NCI-H2171 (cell line): ENCODE measurements at places on chromosomes 7 and 10.

GRCh38 chr7:30091491-30091912, 43.3 kb upstream of the MTURN start:
- no peak for DNase-seq

GRCh38 chr7:156175003-156175402, 362.7 kb upstream of the SHH start:
- DNase-seq = no peak

DNA sequence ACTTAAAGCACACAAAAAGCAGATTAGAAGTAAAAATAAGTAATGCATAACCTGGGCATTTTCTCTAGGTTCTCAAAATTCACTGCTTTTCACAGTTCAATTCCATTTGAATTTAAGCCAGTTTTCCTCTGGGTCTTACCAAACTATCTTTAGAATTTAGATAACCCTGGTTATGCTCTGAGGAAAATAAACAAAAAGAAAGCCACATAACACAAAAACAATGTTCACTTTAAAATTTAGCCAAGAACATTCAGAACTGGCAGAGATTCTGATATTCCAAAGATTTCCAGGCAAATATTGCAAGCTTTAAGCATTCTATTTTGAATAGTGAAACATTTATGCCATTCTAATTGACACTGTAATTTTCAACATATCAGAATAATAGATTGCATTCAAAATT, 50.7 kb upstream of the PRKG1 start:
- DNase-seq = no peak

GRCh38 chr7:100372256-100372655, 1.0 kb upstream of the PILRA start:
- no peak for DNase-seq

DNA sequence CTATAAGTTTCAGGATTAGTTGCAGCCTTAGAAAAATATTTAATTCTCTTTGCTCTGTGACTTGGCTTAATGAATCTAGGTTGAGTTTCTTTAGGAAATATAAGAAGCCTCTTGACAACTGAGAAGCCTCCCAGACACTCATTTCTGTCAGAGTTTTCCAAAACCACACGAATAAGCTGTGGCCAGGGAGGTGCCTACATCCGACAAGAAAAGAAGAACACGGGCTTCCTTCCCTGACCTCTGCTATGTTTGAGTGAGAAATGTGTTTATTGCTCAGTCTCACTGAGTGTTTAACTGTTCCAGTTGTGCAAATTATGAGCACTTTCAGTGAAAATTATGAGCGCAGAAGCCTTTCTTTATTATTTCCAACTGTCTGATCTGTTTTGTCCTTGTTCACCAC, 105.0 kb downstream of the TRIL start:
- no peak for DNase-seq

DNA sequence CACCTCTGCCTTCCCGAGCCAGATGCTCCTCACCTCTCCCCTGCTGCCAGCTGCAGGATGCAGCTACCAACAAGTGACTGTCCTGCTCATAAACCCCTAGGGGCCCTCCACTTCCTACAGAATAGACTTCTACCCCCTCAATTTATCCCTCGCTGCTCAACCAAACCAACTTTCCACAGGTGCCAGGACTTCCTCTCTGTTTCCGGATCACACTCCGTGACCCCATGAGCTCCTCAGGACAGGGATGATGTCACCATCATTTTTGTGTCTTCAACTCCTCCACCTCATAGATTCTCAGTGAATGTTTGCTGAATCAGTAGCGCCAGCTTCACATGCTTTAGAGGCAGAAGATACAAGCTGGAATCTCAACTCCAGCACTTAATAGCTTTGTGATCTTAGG, 25.8 kb upstream of the ADRB1 start:
- no peak for DNase-seq

DNA sequence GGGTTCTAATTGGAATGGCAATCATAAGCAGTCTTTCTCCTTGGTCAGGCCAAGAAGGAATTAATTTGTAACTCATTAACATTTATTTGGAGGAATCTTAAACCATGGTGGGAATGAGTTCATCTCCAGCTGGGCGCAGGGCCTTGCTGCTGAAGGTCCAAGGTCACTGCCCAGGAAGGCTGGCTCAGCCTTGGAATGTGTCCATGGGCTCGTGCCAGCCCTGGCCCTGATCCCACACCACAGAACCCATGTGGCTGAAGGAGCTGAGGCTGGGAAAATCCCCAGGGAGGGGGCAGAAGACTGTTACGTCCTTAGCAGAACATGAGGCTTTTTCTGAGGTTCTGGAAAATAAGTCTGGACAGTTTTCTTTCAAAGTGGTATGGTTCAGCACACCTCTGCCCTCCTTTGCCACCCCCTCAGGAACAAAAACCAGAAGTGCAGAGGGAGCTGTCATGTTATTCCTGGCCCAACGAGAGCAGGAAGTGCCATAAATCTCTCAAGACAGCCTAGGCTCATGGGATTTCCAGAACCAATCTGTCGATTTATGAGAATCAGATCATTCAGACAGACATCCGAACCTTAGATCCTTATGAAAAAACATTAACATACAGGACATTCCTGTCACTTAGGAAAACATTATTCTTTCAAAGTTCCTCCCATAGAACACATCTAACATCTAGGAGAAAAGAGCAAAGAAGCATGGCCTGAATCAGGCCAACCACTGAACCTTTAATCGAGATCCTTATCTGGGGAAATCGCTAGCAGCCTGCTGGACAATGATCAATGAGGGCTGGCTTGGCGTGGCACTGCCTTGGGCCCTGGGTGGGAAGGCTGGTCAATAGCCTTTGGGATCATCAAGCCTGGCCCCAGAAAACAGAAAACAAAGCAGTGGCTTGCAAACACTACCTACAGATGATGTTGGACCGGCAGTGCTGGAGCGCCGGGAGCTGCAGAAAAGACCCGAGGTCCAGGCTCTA, 134.3 kb downstream of the TAX1BP1 start:
- DNase-seq = no peak

GRCh38 chr10:44859546-44860285, 51.4 kb upstream of the TMEM72 start:
- no peak for DNase-seq

GRCh38 chr7:138568655-138569054, 108.6 kb downstream of the TRIM24 start:
- no peak for DNase-seq

GRCh38 chr10:103557455-103557854, 64.0 kb downstream of the NEURL1 start:
- DNase-seq = no peak

DNA sequence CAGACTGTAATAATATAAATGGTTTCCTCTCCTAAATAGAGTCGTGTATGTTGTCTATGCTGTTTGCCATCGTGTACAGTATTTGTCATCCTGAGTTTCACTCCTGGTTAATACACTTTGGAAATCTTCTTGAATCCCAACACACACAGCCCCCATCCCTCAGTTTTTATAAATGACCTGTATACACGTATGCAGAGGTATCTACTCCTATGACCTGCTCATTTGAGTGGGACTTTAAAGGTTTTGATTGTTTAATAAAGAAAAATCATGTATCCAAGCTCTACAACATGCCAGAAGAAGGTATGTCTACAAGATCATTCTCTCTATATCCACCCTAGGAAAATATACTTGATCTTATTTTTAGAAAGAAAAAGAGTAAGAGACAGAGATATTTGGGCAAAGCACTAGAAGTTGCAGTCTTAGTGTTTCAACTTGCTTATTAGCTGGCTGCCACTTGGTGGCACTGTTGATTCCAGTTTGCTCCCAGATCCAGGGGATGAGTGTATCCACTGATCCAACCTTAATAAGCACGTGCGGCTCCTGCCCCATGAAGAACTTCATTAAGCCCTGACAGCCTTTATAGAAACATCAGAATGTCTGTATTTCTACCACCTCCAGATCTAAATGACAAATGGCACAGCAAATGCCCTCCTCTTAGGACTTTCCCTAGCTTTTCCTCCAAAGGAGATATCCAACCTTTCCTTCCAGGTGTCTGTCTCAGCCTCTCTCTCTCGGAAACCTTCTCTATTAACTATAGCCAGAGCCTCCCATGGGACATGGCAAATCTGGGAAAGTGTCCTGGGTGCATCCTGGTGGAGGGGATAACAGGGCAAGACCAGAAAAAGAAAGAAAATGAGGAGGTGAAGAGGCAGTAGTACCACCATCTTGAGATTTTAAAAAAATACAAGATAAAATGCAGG, 181.6 kb upstream of the NEBL start:
- DNase-seq = peak; percentile 47

GRCh38 chr10:11598712-11599397, 12.6 kb downstream of the USP6NL start:
- DNase-seq = no peak

- DNase-seq = no peak
These were observed 113.3 kb downstream of the EBF3 start for GRCh38 chr10:129850790-129851189.

DNA sequence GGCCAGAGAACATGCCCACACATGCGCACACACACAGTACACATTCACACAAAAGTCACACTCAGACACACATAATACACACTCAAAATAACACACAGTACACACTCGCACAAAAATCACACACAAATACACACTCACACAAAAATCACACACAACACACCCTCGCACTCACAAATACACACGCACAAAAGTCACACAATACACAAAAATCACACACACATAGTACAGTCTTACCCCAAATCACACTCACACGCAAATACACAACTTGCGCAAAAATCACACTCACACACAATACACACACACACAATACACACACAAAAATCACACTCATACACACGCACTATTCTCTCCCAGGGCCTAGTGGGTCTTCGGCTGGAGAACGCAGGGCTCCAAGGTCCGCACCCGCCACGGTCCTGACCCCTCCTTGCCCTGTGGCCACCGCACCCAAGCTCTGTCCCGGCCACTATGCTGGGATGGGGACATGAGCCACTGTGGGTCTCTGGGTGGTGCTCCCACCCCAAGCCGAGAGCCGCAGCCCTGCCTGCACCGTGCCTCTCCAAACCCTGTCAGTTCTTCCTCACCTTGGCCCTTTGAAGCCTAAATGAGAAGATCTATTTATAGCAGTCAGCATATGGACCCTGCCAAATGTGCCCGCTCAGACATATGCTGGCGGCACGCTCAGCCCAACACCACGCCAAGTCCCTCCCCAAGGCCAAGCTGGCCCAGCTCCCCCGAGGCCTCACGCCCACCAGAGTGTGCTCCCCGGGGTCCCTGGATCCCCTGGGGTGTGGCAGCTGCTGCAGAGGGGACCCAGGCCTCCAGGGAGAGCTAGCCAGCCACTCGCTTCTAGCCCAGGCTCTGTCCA, 55.9 kb downstream of the ELFN1 start:
- DNase-seq = peak; percentile 84

DNA sequence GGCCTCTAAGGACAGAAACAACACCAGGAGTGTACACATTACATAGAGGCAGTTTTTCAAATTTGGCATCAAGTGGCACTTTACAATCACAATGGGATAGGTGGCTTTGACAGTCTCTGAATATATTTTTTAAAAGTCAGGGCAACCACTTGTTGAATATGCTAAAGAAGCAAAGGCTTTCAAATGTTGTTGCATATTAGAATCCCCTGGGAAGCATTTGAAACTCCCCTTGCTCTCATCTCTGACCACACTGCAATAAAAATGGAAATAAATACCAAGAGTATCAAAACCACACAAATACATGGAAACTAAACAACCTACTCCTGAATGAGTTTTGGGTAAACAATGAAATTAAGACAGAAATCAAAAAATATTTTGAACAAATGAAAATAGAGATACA, 106.5 kb upstream of the RAB11FIP2 start:
- no peak for DNase-seq

GRCh38 chr10:78121801-78122200, 88.1 kb downstream of the RPS24 start:
- no peak for DNase-seq
